ENCODE measurements at places on chromosomes 5 and 9. TPM values are rescaled to one million over a fixed set of nuclear protein-coding genes. Genes with fewer than 3 reads are reported as not detected.

GRCh38 chr5:17441351-17441750 lies 56.7 kb upstream of the TAF11L2 start:
- no peak for DNase-seq

GRCh38 chr5:78271766-78272165 lies 22.7 kb downstream of the AP3B1 start:
- DNase-seq = no peak

- no peak for DNase-seq
Observed at GRCh38 chr9:14846871-14847311, 63.3 kb downstream of the FREM1 start.

- DNase-seq = no peak
Observed at GRCh38 chr5:176692839-176693476, 45.7 kb downstream of the TSPAN17 start.

DNA sequence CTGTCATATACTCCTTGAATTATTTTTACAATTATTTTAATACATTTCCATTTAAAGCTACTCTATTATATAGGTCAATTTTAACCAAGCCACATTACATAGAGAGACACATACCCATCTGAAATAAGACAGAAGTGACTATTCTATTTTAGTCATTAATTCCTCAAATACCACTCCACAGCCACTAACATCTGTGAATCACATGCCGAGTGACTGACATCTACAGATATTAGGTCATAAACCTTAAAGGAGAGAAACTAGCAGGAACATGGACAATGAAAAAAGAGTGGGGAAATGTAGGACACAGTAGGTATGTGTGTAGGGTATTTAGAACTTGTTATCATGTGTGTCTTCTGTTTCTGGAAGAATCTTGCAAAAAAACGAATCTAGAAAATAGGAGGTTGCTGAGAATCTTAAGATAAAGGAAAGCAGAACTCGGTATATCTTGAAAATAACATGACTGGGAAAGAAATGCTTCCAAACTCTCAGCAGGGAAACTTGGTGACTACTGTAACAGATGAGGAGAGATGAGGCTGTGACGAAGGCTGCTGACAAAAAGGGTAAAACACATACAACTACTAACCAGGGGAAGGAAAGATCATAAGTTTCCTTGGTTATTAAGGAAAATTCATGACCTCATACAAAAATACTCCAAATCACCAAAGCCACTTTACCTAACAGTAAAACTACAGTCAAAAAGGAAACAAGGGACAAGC lies 84.6 kb downstream of the PLPP1 start:
- no peak for DNase-seq

- DNase-seq = no peak
Observed at GRCh38 chr9:94277885-94278536, 18.9 kb downstream of the ZNF169 start.

DNA sequence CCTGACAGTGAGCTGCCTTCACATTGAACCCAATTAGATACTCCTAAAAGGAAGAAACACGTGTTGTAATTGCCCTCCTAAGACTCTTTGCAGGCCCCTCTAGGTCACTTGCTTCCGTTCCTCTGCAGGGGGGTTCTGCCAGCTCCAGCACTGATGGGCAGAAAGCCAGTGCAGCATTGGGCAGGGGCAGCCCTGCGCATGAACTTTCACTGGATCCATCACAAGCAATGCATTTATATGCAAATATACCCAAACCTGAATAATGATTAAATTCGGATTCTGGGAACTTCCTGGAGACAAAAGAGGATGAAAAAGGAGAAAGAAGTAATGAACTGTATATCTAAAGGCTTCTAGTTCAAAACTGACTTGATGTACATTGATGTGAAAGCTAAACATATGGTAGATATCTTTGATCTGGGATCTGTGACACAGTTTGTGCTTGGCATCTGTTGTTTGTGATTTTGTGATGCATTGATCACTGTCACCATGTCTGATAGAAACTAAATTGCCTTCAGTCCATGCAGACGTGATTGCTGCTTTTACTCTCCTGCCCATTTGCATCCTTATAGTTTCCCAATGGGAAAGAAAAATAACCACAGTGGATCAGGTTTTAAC lies 313.4 kb downstream of the DEPDC1B start:
- no peak for DNase-seq

GRCh38 chr5:1508659-1509290 lies 15.0 kb downstream of the LPCAT1 start:
- DNase-seq = peak; percentile 65

GRCh38 chr5:54249210-54250028 lies 61.0 kb downstream of the ARL15 start:
- no peak for DNase-seq

GRCh38 chr5:128782446-128782845 lies 182.8 kb upstream of the SLC27A6 start:
- DNase-seq = peak; percentile 80

- DNase-seq = no peak
Observed at GRCh38 chr5:178288401-178289368, 56.1 kb upstream of the PHYKPL start.

DNA sequence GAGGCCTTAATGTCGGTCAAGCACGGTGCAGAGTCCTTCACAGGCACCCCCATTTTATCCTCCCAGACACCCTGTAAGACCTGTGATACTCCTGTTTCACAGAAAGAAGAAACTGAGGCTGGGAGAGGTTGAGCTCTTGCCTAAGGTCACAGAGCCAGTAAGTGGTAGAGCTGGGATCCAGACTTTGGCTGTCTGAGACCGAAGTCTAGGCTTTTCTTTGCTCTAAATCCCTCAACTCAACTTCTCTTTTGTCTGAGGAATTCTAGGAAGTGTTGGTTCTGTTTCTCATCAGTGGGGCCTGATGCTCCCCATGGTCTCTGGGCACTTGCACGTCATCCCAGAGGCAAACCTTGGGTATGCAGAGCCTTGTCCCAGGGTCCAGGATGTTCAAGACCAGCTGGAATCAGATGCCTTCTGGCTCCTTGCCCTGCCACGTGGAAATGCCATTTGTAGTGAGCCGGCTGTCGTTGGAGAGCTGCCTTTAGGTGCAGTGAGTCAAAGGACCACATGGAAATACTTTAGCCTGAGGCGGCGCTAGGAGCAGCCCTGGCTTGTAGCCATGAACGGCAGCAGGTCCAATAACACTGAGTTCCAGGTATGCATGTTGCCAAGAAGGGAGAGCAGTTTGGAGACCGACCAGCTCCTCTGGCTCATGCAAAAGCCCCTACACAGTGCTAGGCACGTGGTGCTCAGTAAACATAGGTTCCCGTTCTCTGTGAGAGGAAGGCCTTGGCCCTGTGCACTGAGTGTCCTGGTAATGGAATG lies 9.2 kb downstream of the DCANP1 start:
- DNase-seq = no peak

GRCh38 chr5:51484326-51484725 lies 101.1 kb downstream of the ISL1 start:
- DNase-seq = no peak

DNA sequence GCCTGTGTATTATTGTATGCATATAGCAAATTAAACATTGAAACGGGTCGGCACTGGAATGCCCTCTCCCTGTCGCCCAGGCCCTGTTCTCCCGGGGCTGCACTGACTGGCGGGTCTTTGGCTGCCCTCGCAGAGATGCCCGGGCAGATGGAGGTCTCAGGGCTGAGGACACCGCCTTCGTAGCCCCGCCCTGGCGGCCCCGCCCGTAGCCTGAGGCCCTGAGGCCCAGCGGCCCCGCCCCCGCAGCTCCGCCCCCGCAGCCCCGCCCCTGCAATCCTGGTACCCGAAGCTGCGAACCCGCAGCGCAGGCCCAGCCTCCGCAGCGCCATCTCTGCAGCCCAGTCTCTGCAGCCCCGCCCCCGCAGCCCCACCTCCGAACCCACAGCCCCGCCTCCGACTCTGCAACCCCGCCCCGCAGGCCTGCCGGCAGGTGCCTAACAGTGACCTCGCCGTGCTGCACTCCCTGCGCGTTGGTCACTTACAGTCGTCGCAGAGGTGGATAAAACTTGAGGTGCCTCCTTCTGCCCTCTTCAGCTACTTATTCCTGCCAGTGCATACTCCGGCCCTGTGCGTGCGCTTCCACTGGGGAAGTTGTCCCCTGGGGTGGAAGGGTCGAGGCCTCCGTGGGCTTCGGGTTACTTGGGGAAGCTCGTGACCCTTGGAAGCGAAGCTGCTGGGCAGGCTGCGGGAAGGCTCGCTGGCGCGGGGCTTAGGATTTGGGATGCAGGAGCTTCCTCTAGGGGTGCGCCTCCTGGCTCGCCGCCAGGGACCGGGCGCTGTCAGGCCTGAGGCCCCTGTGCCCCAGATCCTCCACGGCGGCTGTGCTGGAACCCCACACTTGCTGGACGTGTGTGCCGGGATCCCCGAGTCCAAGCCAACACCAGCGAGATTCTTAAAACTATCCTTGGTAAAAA lies 72.3 kb downstream of the ICE1 start:
- peak; percentile 88 for DNase-seq

DNA sequence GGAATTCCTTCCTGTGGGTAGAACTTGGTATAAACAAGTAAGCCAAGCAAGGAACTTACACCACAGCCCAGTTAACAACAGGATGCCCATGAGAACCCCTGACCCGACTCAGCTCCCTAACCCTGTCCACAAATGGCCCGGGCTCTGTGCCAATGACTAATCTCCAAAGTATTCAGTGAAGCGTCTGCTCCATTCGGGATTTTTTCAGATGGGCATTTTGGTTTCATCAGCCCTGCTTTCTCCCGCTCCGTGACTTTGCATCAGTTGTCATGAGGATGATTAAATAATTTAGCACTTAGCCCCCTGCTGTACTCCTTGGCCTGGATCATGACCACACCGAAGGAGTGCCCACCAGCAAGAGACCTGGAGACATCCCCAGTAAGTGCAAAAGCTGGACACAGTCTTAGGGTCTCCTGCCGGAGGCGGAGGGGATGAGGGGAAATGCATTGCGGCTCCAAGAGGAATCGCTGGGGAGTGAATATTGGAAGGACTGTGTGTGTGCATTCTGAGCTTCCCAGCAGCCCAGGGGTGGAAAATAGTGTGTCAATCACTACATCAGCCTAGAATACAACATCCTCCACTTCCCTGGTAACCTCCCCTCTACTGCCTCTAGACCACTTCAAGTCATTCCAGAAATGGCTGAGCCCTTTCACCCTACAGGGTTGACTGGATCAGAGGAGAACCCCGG lies 41.4 kb upstream of the DNAH5 start:
- no peak for DNase-seq

DNA sequence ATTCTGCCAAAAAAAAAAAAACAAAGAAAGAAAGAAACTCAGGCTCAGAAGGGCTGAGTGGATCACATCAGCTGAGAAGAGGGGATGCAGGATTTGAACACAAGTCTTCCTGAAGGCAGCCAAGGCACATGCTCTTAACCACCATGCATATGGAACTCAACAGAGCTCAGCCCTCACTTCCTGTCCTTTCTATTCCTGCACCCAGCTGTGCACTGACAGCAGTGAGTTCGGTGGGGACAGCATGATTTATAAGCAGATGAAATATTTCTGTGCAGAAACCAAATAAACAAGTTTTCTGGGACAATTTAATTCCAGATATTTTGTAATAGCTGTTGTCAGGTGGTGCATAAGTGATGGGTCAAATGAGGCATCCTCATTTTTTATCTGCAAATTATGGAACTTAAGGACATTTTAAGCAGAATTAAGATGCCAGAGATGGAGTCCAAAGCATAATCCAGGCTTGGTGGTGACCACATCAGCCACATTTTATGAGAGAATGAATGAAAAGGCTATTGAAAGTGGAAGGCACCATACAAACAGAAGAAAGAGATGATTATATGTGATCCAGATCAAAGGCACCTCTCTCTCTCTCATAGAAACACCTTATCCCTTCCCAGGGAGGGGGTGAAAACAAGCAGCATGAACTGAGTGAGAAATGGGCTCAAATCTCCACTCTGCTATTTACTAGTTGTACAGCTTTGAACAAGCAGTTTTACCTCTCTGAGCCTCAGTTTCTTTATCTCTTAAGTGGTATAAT lies 303.6 kb upstream of the MSX2 start:
- no peak for DNase-seq

DNA sequence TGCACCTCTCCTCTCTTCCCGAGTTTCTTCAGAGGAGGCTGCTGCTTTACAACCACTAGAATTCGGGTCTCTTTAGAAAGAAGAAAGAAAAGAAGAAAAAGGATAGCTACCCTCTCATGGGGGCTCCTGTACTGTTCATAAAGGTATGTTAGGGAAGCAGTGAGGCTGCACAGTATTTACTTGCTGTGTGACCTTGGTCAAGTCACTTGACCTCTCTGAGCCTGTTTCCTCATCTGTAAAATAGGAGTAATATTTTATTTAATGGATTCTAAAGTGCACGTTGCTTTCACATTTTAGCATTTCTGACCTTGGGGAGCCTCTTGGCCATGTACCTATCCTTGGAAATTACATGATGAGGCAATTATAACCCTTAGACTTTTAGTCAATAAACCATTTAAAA lies 88.8 kb downstream of the SETX start:
- DNase-seq = no peak

DNA sequence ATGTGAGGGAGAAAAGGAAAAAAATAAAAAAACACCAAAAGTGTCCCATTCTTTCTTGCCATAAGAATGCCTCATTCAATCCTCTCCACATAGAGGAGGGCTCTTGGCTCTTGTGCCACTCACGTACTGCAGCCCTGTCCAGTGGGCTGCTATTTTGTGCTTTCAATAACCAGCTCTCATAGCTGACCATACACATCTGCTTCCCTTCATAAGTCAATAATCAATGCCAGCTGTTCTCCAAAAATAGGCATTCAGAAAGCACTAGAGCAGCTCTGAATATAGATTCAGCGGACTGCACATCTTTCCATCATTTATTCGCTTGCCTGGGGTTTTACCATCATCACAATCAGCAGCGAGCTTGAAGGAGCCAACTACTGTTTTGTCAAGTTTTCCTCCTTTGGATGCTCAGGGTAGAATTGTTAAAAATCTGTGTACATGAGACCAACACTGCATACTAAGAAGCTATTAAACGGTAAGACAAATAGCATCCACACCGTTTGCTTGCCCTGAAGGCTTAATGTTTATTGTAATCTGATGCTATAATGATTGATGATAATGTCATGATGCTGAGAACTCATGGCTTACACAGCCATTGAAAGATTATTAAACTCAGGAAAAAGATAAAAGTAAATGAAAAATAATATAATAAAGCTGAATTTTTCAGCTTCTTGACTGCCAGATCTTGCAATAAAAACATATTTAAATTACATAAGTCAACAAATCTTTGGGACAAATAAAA lies 80.0 kb downstream of the OXCT1 start:
- no peak for DNase-seq

- no peak for DNase-seq
Observed at GRCh38 chr5:31986101-31986500, 188.0 kb downstream of the GOLPH3 start.

- DNase-seq = no peak
Observed at GRCh38 chr5:57653636-57654290, 171.2 kb upstream of the ACTBL2 start.

The SLC27A6 gene
- 64.4 TPM for total RNA-seq

The B4GALT7 gene
- 16.1 TPM for total RNA-seq

The MTMR12 gene
- total RNA-seq = 27.2 TPM

The HNRNPA0 gene
- 20.0 TPM for total RNA-seq

The GPRIN1 gene
- total RNA-seq = 0.48 TPM

The FOXD4 gene
- not detected for total RNA-seq

The CCDC69 gene
- 116 TPM for total RNA-seq

The SLC6A3 gene
- 0.19 TPM for total RNA-seq

The HDAC3 gene
- total RNA-seq = 34.1 TPM

The TLX3 gene
- total RNA-seq = not detected

The C9orf78 gene
- 30.7 TPM for total RNA-seq

The ARL10 gene
- 11.4 TPM for total RNA-seq

The GLRA1 gene
- total RNA-seq = not detected

The QSOX2 gene
- total RNA-seq = 7.2 TPM

The OR1L8 gene
- not detected for total RNA-seq

Data from cardiac septum (tissue), 1 donor.